Stimulated activated CD4-positive, alpha-beta T cell treated with anti-CD3 and anti-CD28 coated beads, Interleukin-1b, Interleukin-23, amount 100 ng/mL, for 1 hour (primary cell): ENCODE measurements at places on chromosomes 11 and 22.

GRCh38 chr11:72776844-72777754, 16.7 kb downstream of the STARD10 start:
- DNase-seq: no peak

DNA sequence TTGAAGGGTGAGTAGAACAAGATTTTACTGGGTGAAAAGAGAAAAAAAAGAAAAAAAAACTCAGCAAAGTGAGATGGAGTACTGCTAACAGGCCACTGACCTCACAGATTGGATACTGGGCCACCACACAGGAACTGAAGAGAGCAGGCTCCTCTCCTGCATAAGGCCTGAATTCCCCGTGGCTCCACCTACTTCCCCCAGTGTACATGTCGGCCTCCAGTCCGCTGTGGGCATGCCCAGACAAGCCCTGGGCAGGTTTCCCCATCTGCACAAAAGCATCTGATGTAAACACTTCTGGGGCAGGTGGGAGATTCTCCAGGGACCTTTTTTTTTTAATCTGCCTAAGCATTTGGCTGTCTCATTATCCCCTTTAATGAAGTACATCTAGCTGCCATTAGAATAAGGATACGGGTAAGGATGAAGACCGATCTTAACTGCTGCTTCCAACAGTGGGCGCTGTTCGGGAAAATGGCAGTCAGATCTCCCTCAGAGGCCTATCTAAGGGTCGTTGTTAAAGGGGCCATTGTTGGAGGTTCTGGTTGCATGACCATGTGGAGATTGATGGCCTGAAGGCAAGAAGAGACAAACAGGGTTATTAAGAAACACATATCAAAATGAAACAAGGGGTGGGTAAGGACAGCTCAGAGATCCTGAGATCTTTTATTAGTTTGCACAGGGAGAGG, 48.5 kb downstream of the MS4A13 start:
- no peak for DNase-seq

DNA sequence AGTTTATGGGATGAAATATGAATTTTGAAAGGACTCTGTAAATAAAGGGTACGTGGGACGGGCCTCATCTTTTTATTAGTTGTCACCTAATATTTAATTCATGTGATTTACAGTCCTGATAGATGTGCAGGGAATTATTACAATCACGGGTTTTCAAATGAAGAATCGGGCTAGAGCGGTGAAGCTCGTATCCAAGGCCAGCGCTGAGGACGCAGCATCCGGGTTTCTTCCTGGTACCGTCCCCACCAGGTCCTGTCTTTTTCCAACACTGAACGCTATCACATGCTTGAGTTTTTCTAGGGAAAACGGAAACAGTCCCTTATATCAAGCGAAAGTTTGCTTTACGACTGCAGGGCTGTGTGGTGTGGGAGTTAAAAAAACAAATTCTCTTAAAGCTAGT, 787 bp downstream of the SMDT1 start:
- DNase-seq: no peak

DNA sequence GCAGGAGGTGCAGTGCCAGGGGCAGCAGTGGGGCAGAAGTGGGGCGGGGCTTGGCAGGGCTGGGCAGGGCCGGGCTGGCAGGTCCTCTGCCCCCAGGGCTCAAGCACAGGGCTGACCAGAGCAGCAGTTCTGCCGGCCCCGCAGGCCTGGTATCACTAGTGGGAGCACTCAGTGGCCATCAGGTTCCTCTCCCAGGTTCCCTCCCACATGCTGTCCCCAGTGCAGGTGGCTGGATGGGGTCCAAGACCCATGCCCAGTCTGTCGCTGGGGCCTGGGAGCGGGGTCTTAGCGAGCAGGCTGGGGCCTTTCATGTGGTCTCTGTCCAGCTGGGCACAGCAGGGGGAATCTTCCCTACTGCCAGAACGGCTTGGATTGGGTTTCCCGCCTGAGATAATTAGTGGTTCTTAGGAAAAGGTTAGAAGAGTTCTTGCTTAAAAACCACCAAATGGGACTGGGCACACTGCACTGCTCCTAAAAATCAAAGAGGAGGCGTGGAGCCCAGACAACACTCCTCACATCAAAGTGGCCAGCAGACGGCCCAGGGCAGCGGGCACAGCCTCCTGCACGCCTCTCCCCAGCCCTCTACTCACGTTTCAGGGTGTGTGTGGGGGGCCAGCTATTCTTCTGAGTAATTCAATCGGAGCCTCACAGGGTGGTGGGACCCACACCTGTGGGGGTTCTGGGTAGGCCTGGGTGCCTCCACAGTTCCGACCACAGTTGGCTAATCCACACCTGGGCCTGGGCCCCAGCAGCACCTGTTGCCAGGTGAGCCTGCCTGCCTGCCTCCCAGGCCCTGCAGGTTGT, 45.6 kb downstream of the TPCN2 start:
- no peak for DNase-seq

GRCh38 chr22:17954860-17955587, 69.3 kb downstream of the MICAL3 start:
- no peak for DNase-seq
